ENCODE measurements at places on chromosomes 1 and 21.

DNA sequence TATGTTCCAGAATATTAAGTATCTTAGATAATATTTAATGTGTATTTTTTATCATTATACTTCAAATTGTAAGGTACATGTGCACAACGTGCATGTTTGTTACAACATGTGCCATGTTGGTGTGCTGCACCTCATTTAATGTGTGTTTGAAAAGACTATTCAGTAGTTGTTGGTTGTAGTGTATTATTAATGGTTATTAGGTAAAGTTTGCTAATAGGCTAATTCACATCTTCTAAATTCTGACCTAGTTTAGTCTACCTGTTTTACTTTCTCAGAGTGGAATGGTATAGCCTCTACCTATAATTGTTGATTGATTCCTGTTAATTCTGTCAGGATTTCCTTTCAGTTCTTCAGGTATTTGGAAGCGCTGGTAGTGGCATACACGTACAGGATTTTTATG lies 153.0 kb downstream of the NCAM2 start:
- DNase-seq, result no peak

DNA sequence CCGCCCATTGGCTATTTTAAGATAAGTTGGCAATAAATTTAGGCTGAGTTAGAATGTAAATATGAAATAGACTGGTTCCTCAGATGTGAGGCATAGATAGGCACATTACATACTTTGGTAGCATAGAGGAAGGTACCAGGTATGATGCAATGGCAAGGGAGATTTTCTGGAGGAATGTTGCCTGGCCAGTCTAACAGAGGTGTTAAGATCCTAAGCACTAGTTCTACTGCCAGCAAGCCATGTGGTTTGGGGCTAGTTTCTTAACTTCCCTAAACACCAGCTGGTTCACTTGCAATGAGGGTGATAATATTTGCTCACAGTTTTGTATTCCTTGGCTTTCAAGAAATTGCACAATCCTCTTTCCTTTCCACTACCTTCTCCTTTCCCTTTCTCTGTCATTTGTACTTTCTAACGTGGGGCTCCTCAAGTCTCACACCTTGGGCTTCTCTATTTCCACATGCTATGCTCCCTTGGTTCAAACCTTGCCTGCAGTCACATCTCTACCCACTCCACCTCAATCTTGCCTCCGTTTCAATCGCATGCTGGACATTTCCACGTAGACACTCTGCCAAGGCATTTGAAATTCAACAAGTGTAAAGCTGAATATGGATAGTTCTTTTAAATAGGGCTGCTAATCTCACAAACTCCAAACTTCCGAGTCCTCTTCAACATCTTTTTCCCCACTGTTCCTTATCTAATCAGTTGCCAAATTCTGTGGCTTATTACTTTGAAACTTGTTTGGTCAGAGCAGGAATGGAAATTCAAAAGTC lies 4.7 kb upstream of the CD55 start:
- peak; percentile 82 for DNase-seq

- no peak for DNase-seq
Measured at GRCh38 chr1:234931404-234931973, 197.1 kb downstream of the TOMM20 start.

- no peak for DNase-seq
Measured at GRCh38 chr1:10060311-10061100, 27.7 kb downstream of the UBE4B start.

- peak; percentile 75 for DNase-seq
Measured at GRCh38 chr1:155125946-155126555, 1.6 kb upstream of the EFNA1 start.

DNA sequence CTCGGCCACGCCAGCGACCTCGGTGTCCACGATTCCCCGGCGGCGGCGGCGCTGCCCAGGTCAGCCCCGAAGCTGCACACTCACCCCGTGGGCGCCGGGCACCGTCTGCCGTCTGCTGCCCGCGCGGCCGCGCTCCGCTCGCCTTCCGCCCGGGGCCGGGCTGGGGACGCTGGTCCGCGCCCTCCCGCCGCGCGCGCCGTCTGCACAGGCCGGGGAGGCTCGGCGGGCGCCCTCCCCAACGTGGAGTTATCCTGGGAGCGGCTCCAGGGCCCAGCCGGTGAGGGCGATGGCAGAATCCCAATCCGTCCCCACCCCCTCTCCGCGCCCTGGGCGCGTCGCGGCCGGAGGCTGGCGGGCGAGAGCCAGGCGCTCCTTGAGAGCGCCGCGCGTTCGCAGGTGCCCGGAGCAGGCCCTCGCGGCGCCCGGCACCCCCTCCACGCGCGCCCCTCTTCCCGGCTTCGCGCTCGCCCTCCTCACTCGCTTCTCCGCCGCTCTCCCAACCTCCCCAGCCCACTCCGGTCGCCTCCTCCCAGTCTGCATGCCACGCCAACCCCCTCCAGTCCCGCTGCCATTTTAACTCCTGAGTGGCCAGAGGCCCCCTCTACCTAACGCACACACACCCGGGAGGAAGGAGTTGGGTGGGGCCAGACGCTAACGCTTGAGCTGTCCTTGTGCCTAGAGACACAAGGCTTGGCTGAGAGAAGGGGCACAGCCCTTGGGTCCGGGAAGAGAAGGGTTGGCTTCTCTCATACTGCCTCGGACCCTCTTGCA lies at the start of gene LRRN2:
Gene LRRN2, minus strand, starts transcription at position 503 of the 771 bp plus-strand sequence. CDS start 65,746 bp downstream, outside the sequence.
- DNase-seq, result peak; percentile 51

- no peak for DNase-seq
Measured at GRCh38 chr1:53603431-53603830, 135.5 kb downstream of the GLIS1 start.

- no peak for DNase-seq
Measured at GRCh38 chr1:179876300-179876715, 1.3 kb downstream of the TOR1AIP2 start.

- DNase-seq, result no peak
Measured at GRCh38 chr21:33296156-33296555, 28.6 kb upstream of the IFNAR1 start.

DNA sequence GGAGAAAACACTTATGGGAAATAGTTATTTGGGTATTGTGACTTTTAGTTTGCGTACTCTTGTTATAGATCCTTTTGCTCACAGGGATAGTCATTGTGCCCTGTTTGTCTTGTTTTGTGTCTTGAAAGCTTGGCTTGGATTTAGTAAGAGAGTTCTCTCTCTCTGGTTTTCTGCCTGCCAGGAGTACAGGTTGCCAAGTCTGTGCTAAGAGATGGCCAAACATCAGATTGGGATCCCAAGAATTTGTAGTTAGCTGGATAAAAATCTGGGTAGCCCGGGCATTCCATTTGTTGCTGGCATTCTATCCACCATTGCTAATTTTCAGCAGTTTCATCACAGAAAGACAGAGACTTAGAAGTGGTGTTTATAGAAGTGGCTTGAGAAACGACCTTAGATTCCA lies 222.2 kb downstream of the NRIP1 start:
- no peak for DNase-seq

- peak; percentile 3 for DNase-seq
Measured at GRCh38 chr1:29646161-29646775, 409.9 kb downstream of the PTPRU start.

GRCh38 chr1:110412576-110412975 lies 5.1 kb upstream of the LAMTOR5 start:
- peak; percentile 63 for DNase-seq

- DNase-seq, result no peak
Measured at GRCh38 chr1:117664314-117664713, 58.5 kb downstream of the TENT5C start.

DNA sequence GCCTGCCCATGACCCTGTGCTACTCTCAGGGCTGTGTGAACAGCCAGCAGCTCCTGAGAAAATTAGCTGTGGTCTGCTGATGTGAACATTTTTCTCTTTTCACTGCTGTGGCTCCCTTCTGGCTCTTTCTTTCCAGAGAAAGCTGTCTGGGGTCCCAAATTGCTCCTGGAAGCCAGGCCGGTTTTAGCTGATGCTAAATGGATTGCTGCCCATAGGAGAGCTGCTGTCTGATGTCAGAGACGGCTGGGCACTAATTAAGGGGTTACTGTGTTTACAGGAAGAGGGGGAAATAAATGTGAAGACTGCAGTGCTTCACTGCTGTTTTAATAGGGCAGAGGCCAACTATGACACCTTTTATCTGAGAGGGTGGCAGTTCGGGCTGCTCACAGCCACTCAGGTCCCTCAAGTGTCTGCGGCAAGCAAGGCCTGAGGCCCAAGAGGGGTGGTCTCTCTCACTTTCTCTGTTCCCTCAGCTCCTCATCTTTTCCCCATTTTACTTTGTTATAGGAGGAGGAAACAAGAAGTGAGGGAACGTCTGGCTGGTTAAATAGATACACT lies 106.0 kb upstream of the GNG12 start:
- no peak for DNase-seq

DNA sequence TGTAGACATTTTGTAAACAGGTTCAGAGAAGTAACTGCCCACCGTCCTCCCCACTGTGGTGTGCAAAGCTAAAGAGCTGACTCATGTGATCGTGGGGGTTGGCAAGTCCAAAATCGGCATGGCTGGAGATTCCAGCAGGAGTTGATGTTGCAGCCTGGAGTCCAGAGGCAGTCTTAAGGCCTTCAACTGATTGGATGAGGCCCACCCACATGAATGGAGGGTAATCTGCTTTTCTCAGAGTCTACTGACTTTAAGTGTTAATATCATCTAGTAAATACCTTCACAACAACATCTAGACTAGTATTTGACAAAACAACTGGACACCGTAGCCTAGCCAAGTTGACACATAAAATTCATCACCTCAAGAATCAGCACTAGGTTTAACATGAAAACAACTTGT lies 281.6 kb downstream of the KIF26B start:
- no peak for DNase-seq

GRCh38 chr1:117284399-117285215 lies 73.9 kb upstream of the VTCN1 start:
- no peak for DNase-seq

GRCh38 chr1:53544728-53545515 lies 85.7 kb downstream of the DMRTB1 start:
- DNase-seq, result no peak

DNA sequence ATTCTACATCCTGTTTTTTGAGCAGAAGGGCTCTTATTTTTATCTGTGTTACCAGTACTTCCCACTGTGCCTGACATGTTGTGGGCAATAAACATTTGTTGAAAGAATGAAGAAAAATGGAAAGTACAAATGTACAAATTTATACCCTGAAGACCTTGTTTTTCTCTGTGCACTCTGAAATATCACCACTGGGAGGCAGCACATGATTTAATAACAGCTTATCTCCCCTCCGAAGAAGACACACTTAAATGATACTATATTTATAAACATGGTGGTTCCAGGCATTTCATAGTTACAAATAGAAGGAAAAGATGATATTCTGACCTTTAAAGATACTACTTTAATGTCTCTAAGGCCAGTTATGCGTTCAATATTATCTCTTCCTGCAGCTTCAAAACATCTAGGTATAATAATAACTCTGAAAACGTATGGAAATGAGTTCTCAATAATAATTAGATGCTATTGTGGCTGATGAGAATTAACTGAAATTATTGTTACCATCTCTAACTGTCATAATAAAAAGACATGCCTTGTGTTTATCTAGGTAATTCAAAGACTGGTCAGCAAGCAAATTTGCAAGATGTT lies 12.8 kb downstream of the DYNLT5 start:
- DNase-seq, result peak; percentile 64

- DNase-seq, result no peak
Measured at GRCh38 chr1:115086176-115086830, 3.0 kb downstream of the TSPAN2 start.

- no peak for DNase-seq
Measured at GRCh38 chr1:235410467-235410866, 43.2 kb downstream of the TBCE start.

DNA sequence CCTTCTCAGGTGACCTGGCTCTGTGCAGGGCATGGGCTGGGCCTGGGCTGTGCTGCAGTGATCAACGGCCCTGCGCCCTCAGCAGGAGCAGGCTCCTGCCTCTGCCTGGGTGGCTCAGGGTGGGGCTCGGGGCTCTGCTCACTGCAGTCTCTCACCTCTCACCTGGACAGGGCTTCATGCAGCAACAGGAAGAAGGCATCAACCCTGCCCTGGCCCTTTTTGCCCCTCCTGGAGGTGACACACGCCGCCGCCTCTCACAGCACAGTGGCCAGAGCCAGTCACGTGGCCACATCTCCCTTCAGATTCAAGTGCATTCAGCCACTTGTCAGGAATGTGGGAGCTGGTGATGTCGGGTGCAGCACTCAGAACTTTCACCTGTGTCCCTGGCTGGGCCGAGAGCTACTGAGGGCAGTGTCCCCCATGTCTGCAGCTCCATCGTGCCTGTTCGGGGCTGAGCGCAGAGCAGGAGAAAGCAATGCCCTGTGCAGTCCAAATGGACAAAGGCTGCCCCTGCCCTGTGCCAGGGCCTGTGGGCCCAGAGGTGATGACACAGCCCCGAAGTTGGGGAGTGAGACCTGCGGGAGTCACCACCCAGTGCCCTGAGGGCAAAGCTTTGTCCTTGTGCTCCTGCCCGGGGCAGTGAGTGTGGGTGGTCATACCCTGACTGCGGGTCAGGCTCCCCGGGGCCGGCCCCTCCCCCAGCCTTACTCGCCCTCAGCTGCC lies 314.0 kb downstream of the PTPRU start:
- DNase-seq, result peak; percentile 42

- no peak for DNase-seq
Measured at GRCh38 chr1:179822065-179822464, 55.5 kb downstream of the TOR1AIP2 start.

DNA sequence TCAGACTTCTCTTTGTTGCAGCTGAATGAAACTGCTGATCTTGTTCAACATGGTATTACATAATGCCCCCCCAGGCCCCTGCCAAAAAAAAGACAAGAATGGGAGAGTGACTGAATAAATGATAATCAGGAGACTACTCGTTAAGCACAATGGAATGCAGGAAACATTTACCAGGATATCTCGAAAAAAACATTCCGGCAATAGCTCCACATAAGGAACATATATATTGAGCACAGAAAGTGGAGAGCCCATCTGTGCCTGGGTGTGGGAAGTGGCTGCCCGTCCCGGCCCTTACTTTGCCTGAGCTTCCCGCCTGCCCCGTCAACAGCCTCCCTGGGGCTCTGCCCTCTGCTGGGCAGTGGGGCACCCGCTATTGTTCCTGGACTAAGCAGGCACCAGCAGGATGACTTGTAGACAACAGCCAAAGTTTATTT lies 13.3 kb downstream of the TRIM11 start:
- DNase-seq, result peak; percentile 42

DNA sequence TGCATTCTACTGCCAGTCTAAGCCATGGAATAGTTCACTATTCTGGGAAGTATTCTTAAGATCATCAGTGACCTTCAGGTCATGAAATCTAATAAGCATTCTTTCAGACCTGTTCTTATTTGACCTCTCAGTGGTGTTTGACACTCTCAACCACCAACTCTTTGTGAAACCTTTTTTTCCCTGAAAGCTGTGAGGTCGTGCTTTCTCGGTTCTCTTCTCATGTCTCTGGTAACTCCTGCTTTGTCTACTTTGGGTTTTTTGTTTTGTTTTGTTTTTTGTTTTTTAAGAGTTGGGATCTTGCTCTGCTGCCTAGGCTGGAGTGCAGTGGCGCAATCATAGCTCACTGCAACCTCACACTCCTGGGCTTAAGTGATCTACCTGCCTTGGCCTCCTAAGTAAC lies 56.3 kb downstream of the POU2F1 start:
- DNase-seq, result no peak

All from kidney (tissue), 22 donors.